MCF 10A (cell line): ENCODE measurements at places on chromosomes 4 and X.
A peak's percentile ranks its signal among the peaks of the same experiment; 100 is the strongest.

DNA sequence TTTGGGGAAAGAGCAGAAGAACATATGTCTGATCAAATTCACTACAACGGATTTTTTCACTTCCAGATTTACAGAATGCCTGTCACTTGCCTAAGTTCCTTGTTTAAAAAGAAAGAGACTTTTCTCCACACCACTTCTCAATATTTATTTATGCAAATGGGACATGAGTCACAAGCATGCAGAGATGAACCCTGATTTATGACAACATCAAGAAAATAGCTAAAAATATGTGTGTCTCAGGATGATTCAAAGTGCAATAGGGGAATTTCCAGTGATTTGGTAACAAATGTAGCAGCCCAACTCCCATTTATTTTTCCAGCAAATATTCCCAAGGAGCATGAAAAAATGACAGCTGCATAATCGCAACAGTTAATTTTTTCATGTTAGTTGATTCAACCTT lies 180.4 kb upstream of the FAT1 start:
- peak; percentile 78 for DNase-seq
- no peak overlapping the region for H3K4me3 ChIP-seq

DNA sequence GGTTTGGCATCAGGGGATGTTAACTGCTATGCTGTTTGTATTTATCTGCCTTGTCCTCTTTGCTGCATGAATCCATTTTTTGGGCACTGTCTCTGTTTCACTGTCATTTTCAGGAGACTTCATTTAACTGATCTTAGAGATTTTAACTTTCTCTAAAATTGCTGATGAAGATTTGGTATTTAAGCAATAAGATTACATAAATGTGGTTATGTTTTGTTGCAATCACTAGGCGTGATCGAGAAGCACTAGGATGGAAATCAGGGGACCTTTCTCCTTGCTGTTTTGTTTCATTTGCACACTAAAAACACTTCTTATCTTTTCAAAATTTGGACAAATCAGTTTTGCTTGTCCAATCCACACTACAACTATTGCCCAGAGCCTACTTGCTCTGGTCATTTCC lies 15.4 kb downstream of the CXCL2 start:
- H3K4me3 ChIP-seq = no peak overlapping the region
- no peak overlapping the region for H3K27ac ChIP-seq
- DNase-seq = no peak
- H3K4me1 ChIP-seq = no peaks in the 10 kb centered on the region
- no peaks in the 10 kb centered on the region for H3K36me3 ChIP-seq

GRCh38 chr4:82866706-82867385 lies 24.1 kb downstream of the SEC31A start:
- no peak for DNase-seq
- no peaks in the 10 kb centered on the region for H3K27me3 ChIP-seq
- peak overlapping the region; percentile 96 for H3K27ac ChIP-seq
- H3K4me3 ChIP-seq = no peak overlapping the region
- peaks cover 20% of the 10 kb centered on the region for H3K4me1 ChIP-seq

DNA sequence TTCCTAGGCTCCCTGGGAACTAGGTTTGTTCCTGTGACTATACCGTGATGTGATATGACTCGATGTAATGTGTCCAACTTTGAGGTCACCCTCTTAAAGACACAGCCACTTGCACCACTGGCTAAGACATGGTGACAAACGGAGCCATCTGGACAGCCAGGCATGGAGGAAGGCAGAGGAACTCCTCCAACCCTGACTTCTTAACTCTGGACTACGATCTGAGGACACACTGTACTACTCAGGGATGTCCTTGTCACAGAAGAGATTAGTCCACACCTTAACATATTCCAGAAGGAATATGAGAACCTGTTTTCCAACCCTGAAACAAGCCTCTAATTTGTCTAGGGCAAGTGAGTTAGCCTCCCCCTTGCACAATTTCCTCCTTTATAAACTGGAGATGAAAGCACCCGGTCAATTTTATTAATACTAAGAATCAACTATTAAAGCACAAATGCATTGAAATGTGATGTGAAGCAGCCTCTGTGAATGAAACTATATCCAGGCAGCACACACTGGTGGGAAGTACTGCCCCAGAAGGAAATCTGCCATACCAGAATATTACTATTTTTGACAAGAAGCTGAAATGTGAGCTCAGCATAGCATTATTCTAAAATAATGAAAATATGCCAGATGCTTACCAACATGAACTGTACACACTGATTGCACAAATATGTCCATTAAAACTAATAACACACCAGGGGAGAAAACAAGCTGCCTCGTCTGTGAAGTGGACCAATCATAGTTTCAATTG lies 47.3 kb downstream of the TSPAN5 start:
- peaks cover 7% of the 10 kb centered on the region for H3K36me3 ChIP-seq
- no peaks in the 10 kb centered on the region for H3K27me3 ChIP-seq
- no peak overlapping the region for H3K27ac ChIP-seq

- H3K4me3 ChIP-seq = no peak overlapping the region
- peak overlapping the region; percentile 13 for H3K27ac ChIP-seq
- peaks cover 26% of the 10 kb centered on the region for H3K36me3 ChIP-seq
- H3K4me1 ChIP-seq = peaks cover 10% of the 10 kb centered on the region
- peaks cover 47% of the 10 kb centered on the region for H3K27me3 ChIP-seq
These were observed 48.9 kb downstream of the ACSL4 start for GRCh38 chrX:109684136-109684535.

DNA sequence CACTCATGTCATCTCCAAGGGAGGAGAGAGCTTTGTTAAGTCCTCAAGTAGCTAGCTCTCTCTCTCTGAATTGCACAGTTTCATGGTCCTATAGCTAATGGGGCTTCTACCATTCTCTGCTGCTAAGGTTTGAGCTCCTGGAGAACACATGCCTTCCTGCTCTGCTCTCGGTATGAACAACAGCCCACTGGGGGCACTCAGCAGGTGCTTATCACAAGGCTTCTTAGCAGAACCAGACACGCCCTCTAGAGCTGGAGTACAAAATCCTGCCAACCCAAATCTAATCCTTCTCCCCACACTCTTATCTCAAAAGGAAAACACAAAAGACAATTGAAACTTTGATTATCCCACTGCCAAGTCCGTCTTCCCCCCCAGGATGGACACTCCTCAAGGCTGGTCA lies 176.5 kb downstream of the HS3ST1 start:
- H3K4me1 ChIP-seq = no peaks in the 10 kb centered on the region
- H3K27me3 ChIP-seq = peaks cover 7% of the 10 kb centered on the region
- no peaks in the 10 kb centered on the region for H3K36me3 ChIP-seq
- no peak for DNase-seq

DNA sequence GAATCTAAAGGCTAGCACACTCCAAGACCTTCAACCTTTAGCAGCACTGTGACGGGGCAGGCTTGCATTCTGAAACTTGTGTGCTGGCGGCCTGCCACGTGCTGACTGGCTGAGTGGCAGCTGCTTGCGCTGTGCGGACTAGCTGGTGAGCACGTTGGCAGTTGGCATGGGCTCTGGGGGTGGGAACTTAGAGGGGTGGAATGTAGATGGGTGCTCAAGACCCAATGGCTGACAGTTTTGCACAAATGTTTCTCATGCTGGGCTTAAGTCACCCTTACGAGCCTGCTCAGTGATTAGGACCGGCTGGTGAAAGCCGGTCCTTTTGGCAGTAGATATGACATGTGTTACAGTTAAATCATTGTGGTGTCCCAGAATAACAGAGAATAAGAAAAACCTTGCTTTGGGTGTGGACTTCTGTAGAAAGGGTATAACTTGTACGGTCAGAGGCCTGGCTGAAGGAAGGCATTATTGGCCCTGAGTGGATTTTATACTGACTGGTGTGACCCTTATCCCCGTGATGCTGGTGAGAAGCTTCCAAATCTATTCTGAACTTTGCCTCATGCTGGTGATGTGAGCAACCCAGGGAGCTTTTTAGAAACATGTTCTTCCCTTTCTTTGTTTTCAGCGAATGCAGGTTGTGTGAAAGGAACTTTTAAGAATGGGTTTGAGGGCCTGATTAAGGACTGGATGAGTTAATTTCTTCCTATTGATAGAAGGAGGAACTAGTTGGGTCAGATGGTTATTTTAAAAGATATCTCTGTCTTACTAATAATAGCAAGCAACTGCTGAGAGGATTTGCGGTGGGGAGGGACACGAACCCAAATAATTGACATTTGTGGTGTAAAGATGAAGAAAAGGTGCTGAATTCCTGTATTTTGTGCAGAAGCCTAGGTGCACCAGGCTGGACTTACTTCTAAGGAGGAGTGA lies 107.4 kb upstream of the SLC4A4 start:
- DNase-seq = no peak
- H3K4me1 ChIP-seq = no peaks in the 10 kb centered on the region

DNA sequence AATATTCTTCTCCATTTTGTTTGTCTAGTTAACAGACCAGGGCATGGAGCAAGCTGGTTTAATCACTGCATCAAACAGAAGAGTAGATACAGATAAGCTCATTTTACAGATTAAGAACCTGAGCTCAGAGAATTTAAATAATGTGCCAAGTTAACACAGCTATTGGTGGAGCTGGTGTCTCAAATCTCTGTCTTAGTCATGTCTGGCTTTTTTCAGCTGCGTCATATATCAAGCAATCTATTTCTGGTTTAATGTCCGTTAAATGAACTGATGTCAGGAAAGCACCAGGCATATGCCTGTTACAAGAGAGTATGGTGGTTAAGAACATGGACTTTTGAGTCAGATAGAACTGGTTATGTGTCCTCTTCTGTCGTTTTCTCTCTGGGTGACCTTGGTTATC lies 79.8 kb upstream of the ADGRA3 start:
- H3K27me3 ChIP-seq = no peaks in the 10 kb centered on the region
- H3K27ac ChIP-seq = no peak overlapping the region
- no peak overlapping the region for H3K4me3 ChIP-seq
- no peaks in the 10 kb centered on the region for H3K4me1 ChIP-seq
- DNase-seq = no peak
- H3K36me3 ChIP-seq = no peaks in the 10 kb centered on the region

DNA sequence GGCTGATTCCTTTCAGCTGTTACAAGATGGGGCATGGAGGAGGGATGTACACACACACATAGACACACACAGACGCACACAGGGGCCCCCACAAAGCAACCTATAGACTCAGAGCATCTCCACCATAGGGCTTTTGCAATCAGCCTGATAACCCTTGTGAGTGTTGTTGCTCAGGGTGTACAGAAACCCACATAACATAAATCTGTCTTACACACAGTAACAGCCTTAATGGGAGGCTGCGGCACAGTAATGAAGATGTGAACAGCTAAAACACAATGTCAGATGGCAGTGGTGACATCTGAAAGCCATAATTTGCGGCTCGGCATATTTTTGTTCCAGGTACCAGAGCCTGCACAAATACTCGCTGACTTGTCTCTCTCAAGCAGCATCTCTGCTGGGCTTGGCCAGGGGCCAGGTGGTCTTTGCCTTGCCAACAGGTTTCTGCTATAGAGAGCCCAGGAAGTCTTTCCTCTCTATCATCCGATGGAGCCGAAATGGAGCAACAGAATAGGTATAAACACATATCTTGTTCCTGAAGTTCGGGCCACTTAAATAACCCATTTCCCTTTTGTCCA lies 357.2 kb upstream of the GATB start:
- peaks cover 5% of the 10 kb centered on the region for H3K4me1 ChIP-seq
- H3K36me3 ChIP-seq = no peaks in the 10 kb centered on the region
- DNase-seq = no peak

DNA sequence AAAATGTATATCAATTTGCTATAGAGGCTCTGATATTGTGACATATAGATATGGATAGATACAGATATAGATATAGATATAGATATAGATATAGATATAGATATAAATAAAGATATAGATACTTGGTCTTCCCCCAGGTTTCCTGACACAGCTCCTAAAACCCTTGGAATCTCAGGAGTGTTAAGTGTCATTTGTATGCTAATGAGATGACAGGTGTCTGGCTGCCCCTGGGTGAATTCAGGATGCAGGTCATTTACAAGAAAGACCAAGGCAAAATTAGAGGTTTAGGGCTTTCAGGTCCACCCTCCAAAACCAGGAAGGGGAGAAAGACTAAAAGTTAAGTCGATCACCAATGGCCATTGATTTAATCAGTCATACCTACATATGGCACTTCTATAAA lies 1034.8 kb downstream of the PDHA2 start:
- H3K4me3 ChIP-seq = no peak overlapping the region
- no peaks in the 10 kb centered on the region for H3K27me3 ChIP-seq
- no peaks in the 10 kb centered on the region for H3K36me3 ChIP-seq
- H3K4me1 ChIP-seq = no peaks in the 10 kb centered on the region

DNA sequence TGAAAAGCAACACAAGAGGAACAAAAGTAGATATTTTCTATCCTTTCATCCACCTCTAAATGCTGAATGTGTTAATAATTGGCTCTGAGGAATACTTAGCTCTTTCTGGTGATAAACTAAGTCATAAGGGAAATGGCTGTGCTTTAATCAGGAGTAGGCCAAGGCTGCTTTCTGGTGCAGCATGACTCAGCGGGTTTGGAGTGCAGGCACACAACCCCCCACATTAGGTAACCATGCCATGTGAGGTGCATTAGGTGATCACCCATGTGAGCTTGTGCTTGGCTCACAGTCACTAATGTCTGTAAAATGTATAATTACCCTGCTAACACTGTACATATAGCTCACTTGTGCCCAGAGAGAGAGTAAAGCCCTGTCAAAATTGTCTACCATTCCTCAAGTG lies 57.2 kb downstream of the USP38 start:
- H3K4me1 ChIP-seq = peaks cover 8% of the 10 kb centered on the region
- DNase-seq = peak; percentile 49
- no peaks in the 10 kb centered on the region for H3K36me3 ChIP-seq
- peak overlapping the region; percentile 49 for H3K27ac ChIP-seq

- no peak overlapping the region for H3K27ac ChIP-seq
- H3K4me1 ChIP-seq = no peaks in the 10 kb centered on the region
- no peak for DNase-seq
- no peak overlapping the region for H3K4me3 ChIP-seq
- peaks cover 17% of the 10 kb centered on the region for H3K27me3 ChIP-seq
These were observed 83.9 kb upstream of the NKX1-1 start for GRCh38 chr4:1490011-1490653.

DNA sequence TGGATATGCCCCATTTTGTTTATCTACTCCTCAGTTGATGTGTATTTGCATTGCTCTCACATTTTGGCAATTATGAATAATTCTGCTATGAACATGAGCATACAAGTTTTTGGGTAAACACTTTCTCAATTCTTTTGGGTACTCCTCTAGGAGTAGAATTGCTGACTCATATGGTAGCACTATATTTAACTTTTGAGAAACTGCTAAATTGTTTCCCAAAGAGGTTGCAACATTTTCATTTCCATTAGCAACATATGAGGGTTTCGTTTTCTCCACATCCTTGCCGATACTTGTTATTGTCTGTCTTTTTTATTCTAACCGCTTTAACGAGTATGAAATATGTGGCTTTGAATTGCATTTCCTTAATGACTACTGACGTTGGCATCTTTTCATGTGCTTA lies 185.4 kb downstream of the TSPAN5 start:
- H3K27me3 ChIP-seq = no peaks in the 10 kb centered on the region
- H3K4me3 ChIP-seq = no peak overlapping the region
- peak; percentile 79 for DNase-seq
- H3K36me3 ChIP-seq = peaks cover 9% of the 10 kb centered on the region
